NCI-H1092 treated with DMSO at 0.1 percent for 48 hours (cell line): ENCODE measurements at places on chromosomes 1 and 21.

- no peak for DNase-seq
Measured at GRCh38 chr21:27275294-27275927, 308.5 kb upstream of the ADAMTS5 start.

DNA sequence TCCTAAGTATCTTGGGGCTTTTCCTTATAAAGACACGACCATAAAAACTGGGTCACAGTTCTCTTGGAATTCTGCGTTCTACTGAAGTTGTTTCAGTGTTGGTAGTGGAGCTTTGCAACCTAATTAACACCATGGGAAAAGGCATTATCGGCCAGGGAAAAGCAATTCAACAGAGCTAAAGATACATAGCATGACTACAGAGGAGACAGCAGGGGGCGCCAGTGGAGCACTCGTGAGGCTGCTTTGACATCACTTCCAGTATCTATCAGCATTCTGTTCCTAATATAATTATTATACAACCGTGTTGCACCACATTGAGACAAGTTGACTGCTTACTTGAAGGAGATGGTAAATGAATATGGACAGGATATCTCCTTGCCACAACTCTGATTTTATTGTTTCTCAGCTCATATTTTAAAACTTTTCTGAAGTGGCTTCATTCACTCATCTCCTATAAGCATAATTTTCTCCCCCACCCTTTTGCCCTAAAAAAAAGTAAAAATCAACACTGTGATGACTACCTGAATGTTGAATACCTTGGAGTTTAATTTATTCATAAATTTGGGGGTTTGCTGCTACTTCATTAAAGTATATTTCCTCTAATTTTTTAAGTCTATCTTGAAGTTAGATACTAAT lies 39.4 kb downstream of the ZP4 start:
- peak; percentile 62 for DNase-seq

- no peak for DNase-seq
Measured at GRCh38 chr1:6267686-6268322, 6.9 kb upstream of the GPR153 start.

GRCh38 chr1:193083365-193084088 lies 21.7 kb downstream of the GLRX2 start:
- no peak for DNase-seq

- DNase-seq: no peak
Measured at GRCh38 chr21:32645261-32646182, 33.3 kb upstream of the CFAP298 start.

DNA sequence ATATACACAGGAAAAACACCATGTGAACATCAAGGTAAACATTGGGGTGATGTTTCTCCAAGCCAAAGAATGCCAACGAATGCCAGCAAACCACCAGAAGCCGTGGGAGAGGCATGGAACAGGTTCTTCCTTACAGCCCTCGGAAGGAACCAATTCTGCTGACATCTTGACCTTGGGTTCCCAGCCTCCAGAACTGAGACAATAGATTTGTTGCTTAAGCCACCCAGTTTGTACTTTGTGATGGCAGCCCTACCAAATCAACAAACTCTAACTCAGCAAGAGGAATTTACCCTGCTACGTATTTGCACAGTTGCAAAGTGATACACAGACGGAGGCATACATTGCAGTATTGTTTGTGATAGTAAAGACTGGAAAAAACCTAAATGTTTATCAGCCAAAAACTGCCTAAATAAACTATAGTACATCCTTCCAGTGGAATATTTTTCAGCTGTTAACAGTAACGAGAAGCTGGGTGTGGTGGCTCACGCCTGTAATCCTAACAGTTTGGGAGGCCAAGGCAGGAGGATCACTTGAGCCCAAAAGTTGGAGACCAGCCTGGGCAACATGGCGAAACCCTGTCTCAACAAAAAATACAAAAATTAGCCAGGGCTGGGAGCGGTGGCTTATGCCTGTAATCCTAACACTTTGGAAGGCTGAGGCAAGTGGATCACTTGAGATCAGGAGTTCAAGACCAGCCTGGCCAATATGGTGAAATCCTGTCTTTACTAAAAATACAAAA lies 12.5 kb upstream of the ZC3H12A start:
- DNase-seq: no peak

- DNase-seq: no peak
Measured at GRCh38 chr1:28466226-28466778, 39.5 kb upstream of the RCC1 start.

- no peak for DNase-seq
Measured at GRCh38 chr1:226641671-226642231, 93.2 kb downstream of the STUM start.

- no peak for DNase-seq
Measured at GRCh38 chr1:14872762-14873161, 274.3 kb downstream of the KAZN start.

DNA sequence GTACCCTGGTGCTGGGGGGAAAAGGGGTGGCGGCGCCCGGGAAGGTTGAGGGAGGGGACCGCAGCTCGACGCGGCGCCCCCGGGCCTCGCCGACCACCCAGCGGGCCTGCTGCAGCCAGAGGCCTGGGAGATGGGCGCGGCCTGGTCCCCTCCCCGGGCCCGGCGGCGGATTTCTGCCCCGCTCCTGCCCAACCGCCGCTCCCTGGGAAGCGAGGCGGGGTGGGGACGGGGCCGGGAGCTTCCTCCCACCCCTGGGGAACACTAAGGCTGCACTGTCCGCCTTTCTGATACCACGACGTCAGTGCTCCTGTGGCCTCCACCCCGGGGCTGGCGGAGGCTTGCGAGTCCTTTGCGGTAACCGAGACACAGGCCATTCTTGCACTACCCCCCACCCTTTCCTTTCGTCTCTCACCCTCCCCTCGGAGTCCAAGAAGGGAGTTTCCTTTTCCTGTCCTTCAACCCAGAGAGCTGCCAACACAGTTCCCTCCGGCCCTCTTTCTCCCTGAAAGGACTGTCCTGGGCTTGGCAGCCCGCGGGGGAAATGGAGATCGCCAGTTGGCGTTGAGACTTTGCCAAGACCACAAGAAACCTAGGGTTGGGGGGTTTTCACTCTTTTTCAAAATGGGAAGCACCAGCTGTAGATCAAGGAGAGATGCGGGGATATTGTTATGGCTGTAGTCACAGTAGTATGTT lies 742 bp downstream of the SH3GLB1 start:
- peak; percentile 66 for DNase-seq
